ENCODE measurements at places on chromosomes 4 and X.

DNA sequence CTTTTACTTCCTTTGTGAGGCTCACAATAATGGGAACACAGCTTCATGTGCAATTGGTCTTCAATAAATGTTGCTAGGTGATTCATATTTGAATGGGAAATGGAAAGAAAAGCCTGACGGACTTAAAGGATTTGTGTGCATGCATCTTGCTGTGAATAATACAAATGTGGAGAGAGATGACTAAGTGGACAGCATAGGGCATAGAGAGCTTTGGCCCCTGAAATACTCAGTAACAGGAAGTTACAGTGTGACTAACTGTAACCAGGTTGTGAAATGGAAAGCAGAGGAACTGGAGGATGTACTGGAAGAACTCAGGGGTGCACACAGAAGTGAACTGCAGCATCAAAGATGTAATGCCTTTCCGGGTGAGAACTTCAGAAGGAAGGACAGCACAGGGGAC lies 206.7 kb downstream of the MGST2 start:
- peak; percentile 89 for DNase-seq

GRCh38 chr4:169675825-169676224 lies 55.4 kb downstream of the CLCN3 start:
- no peak for DNase-seq

- no peak for DNase-seq
Measured at GRCh38 chr4:143417679-143418403, 81.2 kb downstream of the GAB1 start.

DNA sequence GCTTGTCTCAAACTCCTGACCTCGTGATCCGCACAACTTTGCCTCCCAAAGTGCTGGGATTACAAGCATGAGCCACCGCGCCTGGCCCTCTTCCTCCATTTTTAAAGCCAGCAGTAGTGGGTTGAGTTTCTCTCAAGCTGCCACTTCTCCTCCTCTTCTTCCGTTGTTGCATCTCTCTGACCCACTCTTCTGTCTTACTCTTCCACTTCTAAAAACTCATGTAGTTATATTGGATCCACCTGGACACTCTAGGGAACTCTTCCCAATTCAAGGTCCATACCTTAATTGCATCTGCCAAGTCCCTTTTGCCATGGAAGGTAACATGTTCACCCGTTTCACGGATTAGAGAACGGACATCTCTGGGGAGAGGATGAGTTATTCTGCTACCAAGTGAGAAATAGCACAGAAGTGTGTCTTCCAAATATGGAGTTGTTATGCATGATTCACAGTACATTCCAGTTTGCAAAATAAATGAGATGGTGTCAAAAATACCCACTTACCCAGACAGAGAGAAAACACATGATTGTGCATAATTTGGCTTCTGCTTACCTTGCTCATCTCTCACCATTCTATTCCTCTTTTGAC lies 51.8 kb downstream of the GBA3 start:
- no peak for DNase-seq

DNA sequence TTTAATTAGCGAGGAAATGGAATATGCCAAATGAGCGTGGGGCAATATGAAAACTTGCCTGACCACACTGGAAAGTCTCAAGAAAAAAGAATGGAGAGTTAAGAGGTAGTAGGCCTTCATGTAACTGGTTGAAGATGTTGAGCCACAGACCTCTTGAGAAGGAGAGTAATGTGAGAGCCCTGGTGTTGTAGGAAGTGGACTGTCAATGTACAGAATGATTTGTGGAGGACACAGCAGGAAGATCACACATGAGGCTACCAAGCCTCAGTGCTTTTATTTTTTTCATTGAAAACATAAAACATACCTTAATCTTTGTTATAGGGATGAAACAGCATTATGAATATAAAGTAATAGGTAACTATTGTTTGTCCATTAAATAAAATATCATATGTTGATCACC lies 331.6 kb downstream of the UNC5C start:
- DNase-seq, result no peak

DNA sequence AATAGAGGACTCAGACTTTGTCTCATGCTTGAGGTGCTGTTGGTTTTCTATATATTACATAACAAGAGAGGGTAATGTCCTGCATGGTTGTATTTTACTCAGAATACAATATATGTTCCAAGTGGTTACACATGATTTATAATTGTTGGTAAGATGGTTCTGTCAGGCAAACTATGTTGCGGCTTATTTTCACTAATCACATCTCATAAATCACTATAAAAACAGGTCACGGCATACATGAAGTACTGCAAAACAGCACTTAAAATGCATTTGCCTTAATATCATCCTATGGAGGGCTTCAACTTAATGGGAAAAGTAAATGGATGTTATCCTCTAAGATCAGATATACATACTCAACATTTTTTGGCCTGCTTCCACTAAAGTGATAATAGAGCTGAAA lies 246.0 kb upstream of the ARSJ start:
- no peak for DNase-seq

DNA sequence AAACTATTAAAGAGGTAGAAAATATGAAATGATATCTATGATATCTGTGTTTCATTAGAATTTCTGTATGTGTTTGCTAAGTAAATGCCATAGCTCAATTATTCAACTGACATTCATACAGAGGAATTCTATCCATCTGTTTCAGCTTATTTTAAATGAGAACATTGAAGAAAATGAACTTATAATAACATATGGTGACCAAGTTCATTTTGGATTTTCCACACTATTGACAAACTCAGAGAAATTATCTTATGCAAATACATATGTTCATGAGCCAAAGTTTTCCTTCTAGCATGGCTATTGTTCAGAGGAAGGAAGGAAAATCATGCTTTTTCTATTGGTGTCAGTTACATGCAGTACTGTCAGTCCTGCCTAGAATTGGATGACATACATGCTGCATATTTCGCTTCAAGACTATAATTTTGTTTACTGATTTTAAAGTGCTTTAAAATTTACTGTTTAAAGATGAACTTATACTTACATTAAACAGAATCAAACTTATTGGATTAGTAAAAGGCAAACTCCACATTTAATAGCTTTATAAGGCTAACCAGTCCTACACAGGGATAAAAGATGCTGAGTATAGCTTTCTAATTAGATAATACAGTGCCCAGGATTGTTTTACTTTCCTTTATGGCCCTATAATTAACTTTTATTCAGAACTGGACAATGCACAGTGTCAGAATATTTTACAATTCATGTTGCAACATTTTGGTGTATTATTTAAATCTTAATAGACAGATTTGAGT lies 646.2 kb downstream of the TRAM1L1 start:
- DNase-seq, result no peak

DNA sequence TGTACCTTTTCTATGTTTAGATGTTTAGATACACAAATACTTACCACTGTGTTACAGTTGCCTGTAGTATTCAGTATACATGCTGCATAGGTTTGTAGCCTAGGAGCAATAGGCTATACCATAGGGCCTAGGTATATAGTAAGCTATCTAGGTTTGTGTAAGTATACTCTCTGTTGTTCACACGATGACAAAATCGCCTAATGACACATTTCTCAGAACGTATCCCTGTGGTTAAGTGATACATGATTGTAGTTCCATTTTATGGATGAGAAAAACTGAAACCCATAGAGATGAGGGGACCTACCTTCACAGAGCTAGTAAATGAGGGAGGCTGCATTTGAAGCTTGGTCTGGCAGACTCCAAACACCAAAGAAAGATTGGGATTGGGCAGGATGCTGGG lies 79.4 kb upstream of the EFNB1 start:
- DNase-seq, result no peak

- peak; percentile 5 for DNase-seq
Measured at GRCh38 chr4:91116861-91117260, 989.7 kb downstream of the CCSER1 start.

- peak; percentile 63 for DNase-seq
Measured at GRCh38 chr4:102787096-102787881, 26.5 kb upstream of the MANBA start.

DNA sequence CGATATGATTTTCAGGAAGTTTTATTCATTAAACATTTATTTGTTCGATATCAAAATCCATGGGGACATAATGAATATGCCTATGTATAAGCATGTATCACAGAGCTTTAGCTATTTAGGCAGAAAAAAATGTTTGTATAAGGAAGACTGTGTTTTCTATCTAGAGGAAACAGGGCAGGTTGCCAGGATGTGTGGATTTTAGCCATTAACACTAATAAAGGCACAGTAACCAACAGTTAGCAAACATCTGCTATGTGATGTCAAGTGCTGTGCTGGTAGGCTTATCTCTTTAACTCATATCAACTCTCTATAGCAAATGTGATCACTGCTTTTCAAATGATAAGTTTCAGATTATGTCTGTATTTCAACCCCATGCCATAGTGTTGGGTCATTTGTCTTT lies 708.9 kb upstream of the HS3ST1 start:
- DNase-seq, result no peak

GRCh38 chrX:66020631-66021334 lies 19.1 kb downstream of the VSIG4 start:
- no peak for DNase-seq

DNA sequence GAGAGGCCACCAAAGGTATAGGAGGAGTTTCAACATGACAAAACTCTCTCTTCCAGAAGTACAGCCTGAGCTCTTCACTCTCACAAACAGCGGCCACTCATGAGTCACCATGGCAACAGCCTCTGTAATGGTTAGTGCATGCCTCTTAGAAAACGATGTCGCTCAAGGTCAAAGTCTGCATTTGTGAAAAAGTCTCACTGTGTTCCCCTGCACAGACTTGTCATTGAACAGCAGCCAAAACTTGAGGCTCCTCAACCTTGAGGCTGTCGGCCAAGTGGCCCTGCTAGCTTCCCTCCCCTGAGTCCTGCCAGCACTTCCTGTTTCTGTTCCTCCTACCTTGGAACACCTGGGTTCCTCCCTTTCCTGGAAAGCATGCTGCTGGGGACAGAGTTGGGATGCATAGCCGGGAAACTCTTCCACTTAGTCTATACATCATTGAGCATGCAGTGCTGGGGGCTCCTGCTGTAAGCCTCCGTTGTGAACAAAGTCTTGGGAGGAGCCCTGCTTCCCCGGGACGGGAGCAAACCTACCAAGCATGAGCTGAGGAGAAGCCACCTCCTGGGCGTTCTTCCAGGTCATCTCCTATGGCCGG lies 66.6 kb downstream of the ING2 start:
- DNase-seq, result peak; percentile 53

GRCh38 chrX:134254511-134254910 lies 17.5 kb downstream of the CCDC160 start:
- no peak for DNase-seq

DNA sequence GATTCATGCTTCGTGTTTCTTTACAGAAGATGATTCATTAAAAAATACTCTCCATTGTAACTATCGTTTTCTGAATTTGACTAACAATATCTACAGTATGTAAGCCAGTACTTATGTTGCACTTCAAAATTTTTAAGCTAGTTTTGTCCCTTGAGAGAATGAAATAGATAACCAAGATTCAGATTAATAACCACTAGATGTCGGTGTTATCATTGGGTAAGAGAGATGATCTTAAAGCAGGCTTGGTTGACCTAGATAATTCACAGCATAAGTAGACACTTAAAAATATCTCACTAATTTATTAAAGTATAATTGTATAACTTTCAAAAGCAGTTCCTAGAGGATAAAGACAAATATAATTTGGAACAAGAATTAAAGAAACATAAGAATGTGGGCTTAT lies 430.9 kb downstream of the C4orf33 start:
- no peak for DNase-seq

DNA sequence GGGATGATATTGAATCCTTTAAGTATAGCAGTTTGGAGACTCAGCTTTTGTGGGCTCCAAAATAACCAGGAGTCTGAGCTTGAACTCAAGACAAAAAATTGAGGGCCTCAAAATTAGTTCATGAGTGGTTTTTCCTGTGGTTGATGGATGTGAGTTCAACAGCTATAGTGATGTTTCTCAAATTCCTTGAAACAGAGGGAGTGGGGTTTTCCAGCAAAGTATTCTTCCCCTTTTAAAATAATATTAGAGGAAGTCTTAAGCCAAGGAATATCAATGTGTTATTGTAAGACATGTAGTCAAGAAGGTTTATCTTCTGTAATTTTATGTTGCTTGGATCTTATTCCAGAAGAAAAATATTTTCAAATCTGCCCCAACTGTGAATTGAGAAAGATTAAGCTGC lies 10.6 kb downstream of the OTC start:
- DNase-seq, result no peak

GRCh38 chr4:17718471-17718870 lies 63.0 kb downstream of the FAM184B start:
- no peak for DNase-seq

DNA sequence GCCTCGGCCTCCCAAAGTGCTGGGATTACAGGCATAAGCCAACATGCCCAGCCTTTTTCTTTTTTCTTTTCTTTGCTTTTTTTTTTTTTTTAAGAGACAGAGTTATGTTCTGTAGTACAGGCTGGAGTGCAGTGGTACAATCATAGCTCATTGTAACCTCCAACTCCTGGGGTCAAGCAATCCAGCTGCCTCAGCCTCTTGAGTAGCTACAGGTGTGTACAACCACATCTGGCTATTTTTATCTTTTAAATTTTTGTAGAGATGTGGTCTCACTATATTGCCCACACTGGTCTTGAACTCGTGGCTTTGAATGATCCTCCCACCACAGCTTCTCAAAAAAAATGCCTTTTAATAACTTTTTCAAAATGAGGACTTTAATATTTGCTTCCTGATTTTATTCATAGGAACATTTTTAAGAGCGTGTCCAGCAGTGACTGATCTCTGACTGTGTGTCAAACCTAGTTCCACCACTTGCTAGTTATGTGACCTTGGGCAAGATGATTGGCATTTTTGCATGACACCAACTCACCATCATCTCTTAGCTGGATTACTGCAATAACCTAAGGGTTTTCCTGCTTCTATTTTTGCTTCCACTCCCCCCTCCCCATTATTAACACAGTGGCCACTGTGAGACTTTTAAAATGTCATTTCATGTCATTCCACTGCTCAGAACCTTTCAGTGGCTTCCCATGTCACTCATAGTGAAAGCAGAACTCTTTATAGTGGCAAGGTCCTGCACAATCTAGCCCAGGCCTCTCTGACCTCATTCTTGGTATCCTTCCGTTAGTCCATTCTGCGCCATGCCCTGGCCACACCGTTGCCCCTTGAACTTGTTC lies 4.5 kb upstream of the TNIP3 start:
- DNase-seq, result no peak

DNA sequence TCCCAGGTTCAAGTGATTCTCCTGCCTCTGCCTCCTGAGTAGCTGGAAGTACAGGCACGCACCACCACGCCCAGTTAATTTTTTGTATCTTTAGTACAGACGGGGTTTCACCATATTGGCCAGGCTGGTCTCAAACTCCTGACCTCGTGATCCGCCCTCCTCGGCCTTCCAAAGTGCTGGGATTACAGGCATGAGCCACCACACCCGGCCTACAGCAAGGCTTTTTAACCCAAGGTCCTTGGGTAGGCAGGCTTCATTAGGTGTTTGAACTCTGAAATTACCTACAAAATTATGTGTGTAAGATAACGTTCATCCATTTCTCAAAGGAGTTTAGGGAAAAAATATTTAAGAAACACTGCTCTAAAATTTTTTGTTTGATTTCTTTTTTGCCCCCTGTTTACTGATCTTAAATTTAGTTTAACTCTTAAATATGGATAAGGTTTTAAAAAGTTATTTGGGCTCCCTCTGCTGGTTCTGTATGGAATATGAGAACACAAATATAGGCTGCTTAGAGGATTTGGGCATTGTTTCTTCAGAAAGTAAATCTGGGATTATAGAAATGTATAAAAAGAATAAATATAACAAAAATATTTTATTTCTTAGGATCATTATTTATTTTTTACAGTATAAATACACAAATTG lies 92.8 kb downstream of the CBR4 start:
- peak; percentile 29 for DNase-seq
